ENCODE measurements at places on chromosomes 7 and 10.
A peak's percentile ranks its signal among the peaks of the same experiment; 100 is the strongest.

DNA sequence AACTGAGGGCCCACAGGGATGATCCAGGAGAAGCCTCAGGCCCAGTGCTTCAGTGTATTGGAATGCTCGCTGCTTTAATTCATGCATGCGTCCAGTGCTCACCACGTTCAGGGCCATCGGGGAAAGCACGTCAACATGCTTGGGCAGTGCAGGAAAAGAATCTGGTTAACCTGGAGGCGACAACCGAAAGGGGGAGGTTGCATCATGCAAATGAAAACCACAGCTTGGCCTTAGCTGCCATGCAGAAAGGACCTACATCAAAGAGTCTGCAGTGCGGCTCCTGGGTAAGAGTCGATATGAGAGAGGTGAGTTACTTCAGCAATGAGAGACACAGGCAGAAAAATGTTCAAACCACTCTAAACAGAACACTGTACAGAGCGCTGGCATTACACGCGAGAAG is 440.1 kb downstream of the KCNMA1 start:
- DNase-seq: no peak

- no peak for DNase-seq
Observed at GRCh38 chr10:100792574-100792973, 47.2 kb downstream of the PAX2 start.

GRCh38 chr7:14065286-14065685 is 75.8 kb upstream of the ETV1 start:
- DNase-seq: no peak

- DNase-seq: no peak
Observed at GRCh38 chr10:24674892-24675632, 48.6 kb downstream of the ARHGAP21 start.

GRCh38 chr10:62738916-62739315 is 65.6 kb upstream of the ADO start:
- no peak for DNase-seq

DNA sequence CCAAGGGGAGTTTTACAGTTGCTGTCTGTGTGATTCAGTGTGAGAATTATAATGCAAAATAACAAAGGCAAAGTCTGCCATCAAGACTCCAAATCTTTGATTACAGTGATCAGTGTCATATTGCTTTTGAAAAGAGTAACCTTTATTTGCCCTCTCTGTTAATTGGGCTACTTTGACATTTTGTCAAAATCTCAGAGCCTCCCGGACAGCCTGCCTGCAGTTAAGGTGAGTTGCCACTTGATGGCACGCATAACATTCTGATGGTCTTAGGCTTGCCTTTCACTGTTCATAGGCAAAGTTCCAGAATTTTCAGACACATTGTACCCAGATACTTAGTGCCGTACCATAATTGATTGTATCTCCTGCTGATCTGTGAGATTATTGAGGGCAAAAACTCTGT is 253.5 kb downstream of the ABCA13 start:
- no peak for DNase-seq

DNA sequence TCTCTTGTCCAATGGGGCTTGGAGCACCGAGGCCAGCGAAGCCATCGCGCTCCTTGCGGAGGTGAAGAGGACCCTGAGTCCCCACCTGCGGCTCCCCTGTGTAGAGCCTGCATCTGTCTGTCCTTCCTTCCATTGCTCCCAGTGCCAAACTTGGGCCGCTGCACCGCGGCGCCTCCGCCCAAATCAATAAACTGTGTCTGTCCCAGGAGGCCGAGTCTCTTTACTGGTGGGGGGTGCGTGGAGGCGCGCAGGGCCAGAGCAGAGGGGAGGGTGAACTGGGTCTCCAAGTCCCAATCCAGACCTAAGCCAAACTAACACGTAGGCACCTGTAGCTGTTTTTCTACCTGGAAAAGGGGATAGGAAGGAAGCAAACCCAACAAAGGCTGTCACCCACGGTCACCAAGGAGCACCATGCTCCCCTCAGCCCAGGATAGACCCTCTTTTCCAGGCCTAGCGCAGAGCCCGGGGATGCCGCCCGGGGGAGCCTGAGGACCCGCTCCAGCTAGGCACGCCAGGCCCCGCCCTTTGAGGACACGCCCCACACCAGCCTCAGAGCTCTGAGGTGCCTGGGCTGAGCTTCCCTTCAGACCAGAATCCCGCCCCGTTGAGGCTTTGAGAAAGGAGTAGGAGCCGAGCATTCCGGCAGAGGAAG is 1.2 kb upstream of the CHAT start:
- no peak for DNase-seq

GRCh38 chr7:157003756-157004520 is 6.5 kb downstream of the MNX1 start:
- no peak for DNase-seq

DNA sequence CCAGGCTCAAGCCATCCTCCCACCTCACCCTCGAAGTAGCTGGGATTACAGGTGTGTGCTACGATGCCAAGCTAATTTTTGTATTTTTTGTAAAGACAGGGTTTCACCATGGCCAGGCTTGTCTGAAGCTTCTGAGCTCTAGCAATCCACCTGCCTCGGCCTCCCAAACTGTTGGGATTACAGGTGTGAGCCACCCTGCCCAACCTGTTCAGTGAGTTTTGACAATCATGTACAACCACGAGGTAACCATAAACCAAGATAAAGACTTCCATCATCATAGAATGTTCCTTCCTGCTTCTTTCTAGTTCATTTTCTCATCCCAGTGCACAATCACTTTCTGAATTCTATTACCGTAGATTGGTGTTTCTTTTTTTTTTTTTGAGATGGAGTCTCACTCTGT is 30.5 kb upstream of the MKRN1 start:
- no peak for DNase-seq

GRCh38 chr7:45699726-45700390 is 125.7 kb downstream of the ADCY1 start:
- no peak for DNase-seq

GRCh38 chr10:102542800-102543418 is 39.1 kb downstream of the SUFU start:
- no peak for DNase-seq

GRCh38 chr10:104028146-104028545 is 57.5 kb downstream of the COL17A1 start:
- no peak for DNase-seq

GRCh38 chr7:87218796-87219544 is 562 bp downstream of the TMEM243 start:
- peak; percentile 12 for DNase-seq

- DNase-seq: no peak
Observed at GRCh38 chr7:85471307-85471706, 284.5 kb upstream of the SEMA3D start.
